ENCODE measurements at places on chromosomes 2 and 18.

DNA sequence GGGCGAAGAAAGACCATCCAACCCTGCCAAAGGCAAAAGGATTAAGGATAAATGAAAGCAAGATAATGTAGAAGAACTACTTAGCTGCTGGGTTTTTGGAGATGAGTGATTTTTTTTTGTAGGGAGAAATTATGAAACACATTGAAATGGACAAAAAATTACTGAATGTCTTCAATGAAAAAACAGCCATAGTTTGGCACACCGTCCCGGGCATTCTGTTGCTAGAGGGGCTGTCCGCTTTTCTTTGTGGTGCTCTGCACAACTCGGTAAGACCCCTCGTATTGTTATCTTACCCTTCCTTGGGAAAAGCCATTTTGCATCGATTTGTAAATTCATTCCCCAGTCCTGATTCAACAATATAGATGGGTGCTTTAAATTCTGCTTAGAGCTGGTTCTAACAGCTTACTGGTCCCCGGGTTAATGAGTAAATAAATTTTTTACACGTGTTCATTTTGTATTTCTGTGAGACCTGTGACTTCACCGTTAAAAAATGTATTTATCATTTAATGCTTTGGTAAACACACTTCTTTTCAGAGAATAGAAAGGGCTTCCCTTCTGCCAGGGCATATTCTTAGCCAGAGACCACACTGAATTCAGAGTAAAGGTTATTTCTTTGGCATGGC lies 912 bp upstream of the LAPTM4A start:
- no peak for DNase-seq

DNA sequence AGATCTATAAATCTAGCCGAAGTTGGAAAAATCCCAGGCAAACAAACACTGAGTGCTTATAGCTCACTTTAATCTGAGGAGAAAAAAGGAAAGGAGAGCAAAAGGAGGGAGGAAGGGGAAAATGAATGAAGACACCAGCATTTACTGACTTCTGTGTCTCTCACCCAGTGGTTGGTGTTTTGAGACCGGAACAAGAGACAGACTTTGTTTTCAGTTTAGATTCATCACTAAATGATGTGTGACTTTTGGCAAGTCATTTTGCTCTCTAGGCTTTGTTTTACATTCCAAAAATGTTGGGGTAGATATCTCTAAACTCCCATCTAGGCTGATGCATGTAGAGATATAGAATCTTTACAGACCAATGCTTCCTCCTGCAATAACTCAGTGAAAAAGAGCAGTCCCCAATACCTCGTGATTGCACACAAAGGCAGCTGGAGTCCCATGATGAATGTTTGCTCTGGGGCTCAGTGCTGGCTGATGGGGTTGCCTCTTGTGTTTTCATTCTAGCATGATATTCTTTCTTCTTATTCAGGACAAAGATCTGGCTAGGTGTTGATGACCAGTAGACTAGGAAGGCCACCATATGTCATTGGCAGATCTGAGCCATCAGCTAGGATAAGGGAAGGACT lies 51.4 kb downstream of the TRIB2 start:
- no peak for DNase-seq

GRCh38 chr18:9743200-9744016 lies 35.3 kb downstream of the RAB31 start:
- peak; percentile 97 for DNase-seq

GRCh38 chr2:119197529-119198239 lies 25.9 kb upstream of the STEAP3 start:
- no peak for DNase-seq

DNA sequence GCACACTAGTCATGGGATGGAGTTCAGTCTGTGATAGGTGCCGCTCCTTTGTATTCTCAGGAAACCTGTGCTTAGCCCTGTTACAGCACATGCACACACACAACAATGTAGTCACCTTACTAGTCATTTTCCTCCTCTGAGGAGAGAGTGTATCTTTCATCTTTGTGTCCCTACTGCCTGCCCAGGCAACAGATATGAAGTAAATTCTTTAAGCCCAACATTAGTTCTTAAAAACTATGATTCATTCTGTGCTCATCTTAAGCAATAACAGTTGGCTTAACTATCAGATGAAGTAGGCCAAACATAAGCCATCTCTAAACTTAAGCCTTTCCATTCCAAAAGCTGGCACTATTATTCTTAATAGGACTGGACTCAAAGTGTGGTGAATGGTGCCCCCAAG lies 186.5 kb downstream of the LNPK start:
- DNase-seq = no peak

DNA sequence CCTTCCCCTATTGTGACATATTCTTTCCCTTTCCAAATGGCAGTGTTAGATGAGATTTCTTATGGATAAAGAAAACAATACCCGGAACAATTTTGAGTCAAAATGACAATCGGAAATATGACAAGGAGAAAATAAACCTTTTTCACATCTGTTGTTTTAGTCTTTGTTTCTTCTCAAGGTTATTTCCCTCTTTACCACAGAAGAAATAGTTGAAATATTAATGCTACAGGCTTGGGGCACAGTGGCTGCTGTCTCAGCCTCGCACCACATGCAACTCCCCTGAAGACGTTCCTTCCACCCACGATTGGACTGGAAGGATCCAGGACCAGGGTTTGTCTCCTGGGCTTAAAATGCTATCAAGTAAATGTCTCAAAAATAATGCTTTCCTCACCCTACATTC lies 77.6 kb downstream of the FHOD3 start:
- no peak for DNase-seq

DNA sequence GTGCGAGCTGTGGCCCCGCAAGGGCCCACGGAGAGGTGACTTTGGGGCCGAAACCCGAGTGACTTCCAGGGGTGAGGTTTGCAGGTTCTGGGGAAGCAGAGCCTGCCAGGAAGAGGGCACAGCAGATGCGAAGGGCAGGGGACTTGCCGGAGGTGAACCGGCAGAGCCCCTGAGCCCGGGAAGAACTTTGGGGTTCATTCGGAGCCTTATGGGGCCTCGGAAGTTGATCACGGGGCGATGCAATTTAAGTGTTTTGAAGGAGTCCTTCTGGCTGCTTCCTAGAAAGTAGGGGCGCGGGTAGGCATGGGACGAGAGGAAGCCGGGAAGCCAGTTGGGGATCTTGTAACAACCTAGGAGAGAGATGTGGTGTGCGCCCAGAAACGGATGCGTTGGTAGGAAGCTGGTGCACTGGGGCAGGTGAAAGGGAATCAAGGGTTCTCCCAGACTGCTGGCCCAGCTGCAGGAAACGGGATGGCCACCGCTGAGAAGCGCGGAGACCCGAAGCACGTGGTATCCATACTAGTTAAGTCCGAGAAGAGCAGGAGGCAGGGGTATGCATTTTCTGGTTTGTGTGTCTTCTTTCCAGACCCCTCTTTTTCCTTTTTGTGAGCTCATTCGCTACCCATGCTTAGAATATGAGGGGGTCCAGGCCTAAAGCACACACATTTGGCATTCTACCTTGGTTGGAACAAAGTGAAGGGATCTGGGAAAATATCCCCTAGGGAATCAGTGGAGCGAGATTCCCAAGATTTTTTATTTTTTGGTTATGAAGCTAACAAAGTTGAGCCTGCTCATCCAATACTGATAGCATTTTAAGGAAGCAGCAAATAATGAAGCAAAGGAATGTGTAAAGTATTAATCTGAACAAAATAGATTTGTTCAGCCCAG lies 758 bp downstream of the SCLY start:
- peak; percentile 9 for DNase-seq

- peak; percentile 3 for DNase-seq
Observed at GRCh38 chr2:223008162-223008561, 43.8 kb upstream of the KCNE4 start.

DNA sequence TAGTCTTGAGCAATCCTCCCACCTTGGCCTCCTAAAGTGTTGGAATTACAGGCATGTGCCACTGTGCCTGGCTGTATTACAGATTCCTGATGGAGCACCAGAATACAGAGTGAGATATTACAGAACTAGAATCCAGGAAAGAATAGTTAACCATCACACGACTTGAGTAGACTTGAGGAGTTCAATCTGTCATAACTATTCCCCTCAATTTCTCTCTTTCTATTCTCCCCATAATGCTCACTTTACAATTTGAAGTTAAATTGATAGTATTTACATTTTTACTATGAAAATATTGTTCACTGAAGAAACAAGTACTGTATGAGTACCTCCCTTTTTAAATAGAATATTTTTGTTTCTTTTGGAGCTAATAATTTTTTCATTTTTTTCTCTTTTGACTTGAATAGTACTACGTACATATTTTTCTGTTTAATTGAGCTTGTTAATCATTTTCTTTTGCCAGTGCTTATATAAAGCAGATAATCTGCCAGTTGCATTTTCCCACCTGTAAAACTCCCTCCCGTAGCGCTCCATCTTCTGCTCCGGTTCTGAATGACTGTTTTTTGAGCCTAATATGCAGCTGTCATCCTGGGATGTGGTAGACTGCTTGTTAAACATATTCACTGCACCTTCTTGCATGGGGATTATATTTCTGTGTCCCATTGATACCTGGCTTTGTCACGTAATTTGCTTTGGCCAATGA lies 105.5 kb downstream of the MYCN start:
- DNase-seq = no peak

DNA sequence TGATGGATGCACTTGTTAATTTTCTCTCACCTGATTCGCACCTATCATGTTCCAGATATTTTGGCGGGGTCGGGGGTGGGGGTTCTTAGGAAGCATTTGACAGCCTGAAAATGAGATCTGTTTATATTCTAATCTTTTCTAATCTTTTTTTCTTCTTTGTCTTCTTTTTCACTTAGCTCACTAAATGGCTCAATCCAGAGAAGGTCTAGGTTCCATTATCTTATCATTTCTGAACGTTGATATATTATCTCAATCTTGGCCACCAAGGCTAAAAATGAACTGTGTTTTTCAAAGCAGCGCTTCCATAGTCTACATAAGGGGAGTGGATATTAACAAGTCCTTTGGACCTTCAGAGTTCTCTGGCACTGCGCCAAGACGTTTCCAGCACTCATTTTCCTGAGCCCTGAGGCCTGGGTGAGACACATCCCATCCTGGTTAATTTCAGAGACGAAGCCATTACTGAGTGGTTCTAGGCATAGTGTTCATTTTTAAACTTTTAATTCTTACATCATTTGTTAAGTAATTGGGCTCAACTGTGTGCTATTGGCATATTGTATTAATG lies 229.0 kb downstream of the SOX11 start:
- DNase-seq = no peak

- peak; percentile 12 for DNase-seq
Observed at GRCh38 chr2:119106301-119106897, 52.2 kb downstream of the C1QL2 start.

- no peak for DNase-seq
Observed at GRCh38 chr2:47641366-47641765, 141.6 kb upstream of the MSH6 start.

GRCh38 chr2:69776886-69777785 lies 35.2 kb downstream of the ANXA4 start:
- no peak for DNase-seq

GRCh38 chr2:32820701-32821100 lies 126.1 kb upstream of the LTBP1 start:
- DNase-seq = no peak

DNA sequence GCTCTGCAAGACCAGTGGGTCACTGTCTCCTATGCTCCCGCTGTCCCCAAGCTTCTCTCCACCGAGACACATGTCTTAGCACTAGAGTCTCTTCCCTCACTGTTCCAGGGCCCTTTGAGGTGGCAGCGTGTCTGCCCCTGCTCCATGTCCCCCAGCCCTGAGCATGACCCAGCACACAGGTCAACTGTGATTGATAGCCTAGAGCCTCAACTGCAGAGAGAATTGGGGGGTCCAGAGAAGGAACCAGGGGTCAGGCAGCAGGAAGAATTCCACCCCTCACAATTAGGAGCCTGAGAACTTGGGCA lies 54.6 kb upstream of the ODC1 start:
- DNase-seq = no peak

GRCh38 chr2:235165631-235166030 lies 213.8 kb downstream of the SH3BP4 start:
- no peak for DNase-seq

DNA sequence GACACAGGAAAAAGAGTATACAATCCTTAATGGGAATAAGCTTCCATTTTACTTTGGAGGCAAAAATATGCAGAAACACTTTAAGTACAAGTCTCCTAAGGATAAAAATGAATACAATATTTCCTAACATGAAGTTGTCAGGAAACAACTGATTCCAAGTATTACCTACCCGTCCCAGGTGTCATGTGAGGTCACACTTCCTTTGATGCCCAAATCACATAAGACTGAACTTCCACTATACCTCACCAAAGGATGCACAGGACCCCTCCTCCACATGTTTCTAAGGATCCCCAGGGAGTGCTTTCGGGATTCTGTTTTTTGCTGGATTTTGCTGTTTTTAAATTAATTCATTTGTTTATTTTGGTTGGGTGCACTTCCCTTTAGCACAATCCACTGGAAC lies 438.5 kb upstream of the TCF4 start:
- no peak for DNase-seq

- peak; percentile 2 for DNase-seq
Observed at GRCh38 chr2:141497272-141497671, 633.5 kb downstream of the LRP1B start.

- DNase-seq = peak; percentile 29
Observed at GRCh38 chr18:61955644-61956043, 62.8 kb upstream of the RNF152 start.

GRCh38 chr2:107595749-107596148 lies 230.9 kb upstream of the RGPD4 start:
- DNase-seq = no peak

GRCh38 chr2:236816197-236817170 lies 246.9 kb downstream of the ACKR3 start:
- DNase-seq = no peak

GRCh38 chr2:118986738-118987137 lies 44.7 kb downstream of the MARCO start:
- DNase-seq = peak; percentile 41

GRCh38 chr2:129575431-129575830 lies 404.0 kb upstream of the RAB6C start:
- DNase-seq = no peak

- DNase-seq = no peak
Observed at GRCh38 chr2:182090486-182090885, 104.8 kb downstream of the PPP1R1C start.

GRCh38 chr2:241931976-241932898 lies 62.7 kb downstream of the RTP5 start:
- no peak for DNase-seq

DNA sequence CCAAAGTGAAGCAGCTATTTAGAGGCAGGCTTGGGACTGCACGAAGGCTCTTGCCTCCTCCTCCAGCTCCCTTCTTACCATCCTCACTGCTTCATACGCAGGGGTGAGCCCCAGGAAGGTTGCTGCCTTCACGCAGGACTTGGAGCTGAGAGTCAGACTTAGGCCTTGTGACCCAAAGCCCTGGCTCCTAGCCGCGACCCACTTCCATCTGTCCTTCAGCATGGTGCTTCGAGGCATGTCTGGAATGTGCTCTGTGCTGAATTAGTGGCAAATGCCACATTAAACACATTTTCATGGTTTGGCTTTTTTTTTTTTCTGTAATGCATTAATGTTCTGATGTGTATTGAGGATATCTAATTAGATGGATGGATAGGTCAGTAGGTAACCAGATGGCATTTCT lies 37.5 kb downstream of the ITGB1BP1 start:
- no peak for DNase-seq
